ENCODE measurements at places on chromosomes 1 and 21.

- H3K4me3 ChIP-seq, result no peak overlapping the region
- no peak overlapping the region for H3K27ac ChIP-seq
- H3K4me1 ChIP-seq, result no peaks in the 10 kb centered on the region
- no peak for DNase-seq
- H3K36me3 ChIP-seq, result no peaks in the 10 kb centered on the region
- no peaks in the 10 kb centered on the region for H3K27me3 ChIP-seq
These were observed 9.7 kb upstream of the PEF1 start for GRCh38 chr1:31654474-31654776.

DNA sequence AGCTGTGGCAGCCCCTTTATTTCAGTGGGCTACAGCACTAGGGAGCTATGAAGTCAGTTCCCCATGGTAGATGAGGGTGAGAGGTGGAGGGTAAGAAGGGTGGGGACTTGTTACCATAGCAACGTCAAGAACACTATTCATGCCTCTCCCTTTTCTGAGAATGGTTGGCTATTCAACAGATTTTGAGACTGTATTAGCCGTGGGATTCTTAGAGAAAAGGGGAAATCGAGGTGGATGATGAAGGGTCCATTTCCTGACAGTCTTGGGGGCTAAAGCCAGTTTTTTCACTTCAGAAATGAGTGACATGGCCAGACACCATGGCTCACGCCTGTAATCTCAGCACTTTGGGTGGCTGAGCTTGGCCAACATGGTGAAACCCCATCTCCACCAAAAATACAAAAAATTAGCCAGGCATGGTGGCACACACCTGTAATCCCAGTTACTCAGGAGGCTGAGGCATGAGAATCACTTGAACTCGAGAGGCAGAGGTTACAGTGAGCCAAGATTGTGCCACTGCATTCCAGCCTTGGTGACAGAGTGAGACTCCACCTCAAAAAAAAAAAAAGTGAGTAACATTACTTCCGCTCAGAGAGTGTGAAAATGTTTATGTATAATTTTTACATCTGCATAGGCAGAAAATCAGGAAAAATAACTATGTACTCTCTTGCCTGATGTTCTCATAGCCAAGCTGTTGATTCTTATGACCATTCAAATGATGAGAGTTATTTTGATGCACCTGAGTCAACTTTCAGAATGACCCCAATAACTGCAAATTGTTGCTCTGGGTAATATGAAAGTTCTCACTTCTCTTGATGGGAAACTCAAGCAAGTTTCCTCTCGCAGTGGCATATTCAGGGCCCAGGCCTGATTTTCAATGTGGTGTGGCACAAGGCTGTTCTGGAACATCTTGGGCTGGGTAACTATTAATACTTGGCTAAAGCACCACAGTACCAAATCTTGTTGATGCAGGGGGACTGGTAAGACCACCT, 23.2 kb upstream of the RGSL1 start:
- no peak overlapping the region for H3K27ac ChIP-seq
- H3K36me3 ChIP-seq, result no peaks in the 10 kb centered on the region
- no peak overlapping the region for H3K4me3 ChIP-seq
- no peak for DNase-seq

DNA sequence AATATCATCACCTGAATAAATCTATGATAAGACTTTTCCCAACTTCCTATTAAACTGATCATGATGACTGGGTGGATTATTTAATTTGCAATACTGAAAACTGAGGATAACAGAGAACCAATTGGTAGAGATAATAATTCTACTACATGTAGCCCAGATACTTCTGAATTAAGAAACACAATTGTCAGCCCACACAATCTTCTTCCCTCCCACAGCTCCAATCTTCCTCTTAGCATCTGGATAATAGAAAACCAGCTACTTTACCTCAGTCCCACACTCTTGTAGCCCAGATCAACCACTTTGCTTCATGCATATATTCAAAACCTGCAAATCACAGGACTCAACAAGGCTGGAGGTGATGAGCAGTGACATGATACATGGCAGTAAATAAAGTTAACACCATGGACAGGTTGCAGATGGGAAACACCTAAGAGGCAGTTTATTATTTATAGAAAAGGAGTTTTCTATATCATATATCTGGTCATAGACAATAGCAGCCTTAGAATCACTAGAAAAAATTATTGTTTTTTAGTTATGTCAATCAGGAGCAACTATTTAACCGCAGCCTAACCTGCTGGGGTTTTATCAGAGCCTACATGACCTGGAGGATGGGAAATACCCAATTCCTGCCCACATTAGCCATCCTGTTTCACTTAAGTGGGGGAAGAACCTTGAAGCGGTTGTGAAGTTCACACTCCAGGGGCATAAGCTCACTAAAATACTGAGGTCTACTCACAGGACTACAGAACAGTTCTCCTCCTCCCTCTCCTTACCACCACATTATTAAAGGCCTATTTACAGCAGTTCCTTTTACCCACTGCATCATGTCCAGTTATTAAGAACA, 16.7 kb downstream of the FRRS1 start:
- DNase-seq, result peak; percentile 15
- peak overlapping the region; percentile 0 for H3K27ac ChIP-seq
- H3K4me3 ChIP-seq, result no peak overlapping the region
- H3K36me3 ChIP-seq, result no peaks in the 10 kb centered on the region
- peaks cover 21% of the 10 kb centered on the region for H3K4me1 ChIP-seq

DNA sequence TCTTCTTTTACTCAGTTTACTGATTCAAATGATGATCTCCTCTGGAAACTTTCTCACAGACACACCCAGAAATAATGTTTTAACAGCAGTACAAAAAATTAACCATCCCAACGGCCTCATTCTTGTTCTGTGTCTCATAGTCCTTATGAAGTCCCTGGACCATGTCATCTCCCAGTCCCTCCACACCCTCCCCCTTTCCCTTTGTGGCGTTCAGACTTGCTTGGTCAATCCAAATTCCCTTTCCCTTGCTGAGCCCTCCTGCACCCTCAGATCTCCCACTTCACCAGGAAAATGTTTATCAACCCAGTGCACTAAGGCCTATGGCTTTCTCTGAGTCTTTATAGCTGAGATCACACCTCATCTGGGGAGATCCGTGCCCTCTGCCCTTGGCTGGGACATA, 85.9 kb downstream of the CENPF start:
- peaks cover 3% of the 10 kb centered on the region for H3K27me3 ChIP-seq
- DNase-seq, result no peak
- H3K27ac ChIP-seq, result no peak overlapping the region
- no peaks in the 10 kb centered on the region for H3K4me1 ChIP-seq
- H3K36me3 ChIP-seq, result no peaks in the 10 kb centered on the region

DNA sequence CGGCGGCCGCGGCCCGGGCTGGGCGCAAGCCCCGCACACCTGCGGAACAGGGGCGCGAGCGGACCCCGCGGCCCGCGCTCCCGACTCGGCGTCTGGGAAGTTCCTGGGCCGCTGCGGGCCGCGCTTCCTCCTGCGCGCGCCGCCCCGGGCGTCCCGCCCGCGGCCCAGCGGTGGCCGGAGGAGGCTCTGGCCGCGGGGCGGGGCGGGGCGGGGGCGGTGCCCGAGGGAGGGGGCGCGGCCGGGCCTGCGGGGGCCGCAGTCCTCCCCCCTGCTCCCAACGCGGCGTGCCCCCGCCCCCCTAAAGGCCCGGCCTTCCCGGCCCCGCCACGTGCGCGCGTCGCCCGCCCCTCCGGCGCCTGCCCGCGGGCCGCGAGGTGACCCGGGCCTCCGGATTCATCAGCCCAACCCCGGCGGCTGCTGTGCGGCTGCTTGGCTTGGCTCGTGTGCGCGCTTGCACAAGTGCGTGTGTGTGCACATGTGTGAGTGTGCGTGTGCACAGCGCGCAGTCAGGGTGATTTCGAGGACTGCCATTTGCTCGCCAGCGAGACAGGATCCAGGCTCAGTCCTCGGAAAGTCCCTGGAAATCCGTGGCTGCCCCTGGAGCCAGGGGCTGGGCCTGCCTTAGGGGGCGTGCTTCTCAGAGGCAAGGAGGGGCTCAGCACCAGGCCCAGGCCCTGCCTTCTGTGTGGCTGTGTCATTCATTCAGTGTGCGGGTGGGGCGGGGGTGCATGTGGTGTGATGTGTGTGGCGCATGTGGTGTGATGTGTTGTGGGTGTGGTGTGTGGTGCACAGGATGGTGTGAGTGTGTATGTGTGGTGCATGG, at the start of gene C2CD2:
Gene C2CD2, minus strand, starts transcription at position 188 of the 823 bp plus-strand sequence. CDS start 370 bp downstream, outside the sequence.
- peaks cover 17% of the 10 kb centered on the region for H3K4me1 ChIP-seq
- peak within 1 kb of the TSS; percentile 38 for H3K4me3 ChIP-seq
- H3K27ac ChIP-seq, result peak within 1 kb of the TSS; percentile 53
- H3K27me3 ChIP-seq, result peaks cover 16% of the 10 kb centered on the region
- H3K36me3 ChIP-seq, result no peaks in the 10 kb centered on the region

DNA sequence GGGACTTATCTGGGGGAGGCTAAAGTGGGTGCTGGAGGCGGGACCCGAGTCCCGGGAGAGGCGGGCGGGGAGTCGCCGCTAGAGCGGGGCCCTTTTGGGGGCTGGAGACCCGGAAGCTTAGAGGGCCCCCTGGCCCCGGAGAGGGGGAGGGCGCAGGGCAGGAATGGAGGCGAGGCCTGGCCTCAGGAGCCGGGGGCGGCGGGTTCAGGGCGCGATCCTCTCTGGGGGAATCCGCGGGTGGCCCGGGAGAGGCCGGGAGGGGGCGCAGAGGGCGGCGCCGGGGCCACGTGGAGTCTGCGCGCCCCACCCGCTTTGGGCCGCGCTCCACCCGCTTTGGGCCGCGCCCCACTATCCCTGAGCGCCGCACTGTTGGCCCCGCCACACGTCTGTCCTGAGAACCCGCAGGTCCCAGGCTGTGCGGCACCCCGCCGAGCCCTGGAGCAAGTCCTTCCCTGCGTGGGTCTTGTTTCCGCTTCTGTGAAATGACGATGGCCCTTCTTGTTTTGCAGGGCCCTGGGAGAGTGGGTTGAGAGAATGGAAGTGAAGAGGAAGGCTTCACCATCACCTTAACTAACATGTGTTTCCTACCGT, 84.4 kb downstream of the NKAIN1 start:
- no peaks in the 10 kb centered on the region for H3K27me3 ChIP-seq
- peak overlapping the region; percentile 88 for H3K4me3 ChIP-seq
- peak; percentile 79 for DNase-seq
- H3K27ac ChIP-seq, result peak overlapping the region; percentile 87
- H3K36me3 ChIP-seq, result no peaks in the 10 kb centered on the region

- no peaks in the 10 kb centered on the region for H3K27me3 ChIP-seq
- no peak overlapping the region for H3K4me3 ChIP-seq
- DNase-seq, result no peak
- no peak overlapping the region for H3K27ac ChIP-seq
These were observed 18.5 kb upstream of the LRRC53 start for GRCh38 chr1:74530892-74531291.

GRCh38 chr1:208781391-208782045, 537.3 kb upstream of the PLXNA2 start:
- H3K4me3 ChIP-seq, result no peak overlapping the region
- DNase-seq, result no peak
- H3K4me1 ChIP-seq, result no peaks in the 10 kb centered on the region
- H3K27me3 ChIP-seq, result peaks cover 4% of the 10 kb centered on the region
- no peaks in the 10 kb centered on the region for H3K36me3 ChIP-seq
- no peak overlapping the region for H3K27ac ChIP-seq

DNA sequence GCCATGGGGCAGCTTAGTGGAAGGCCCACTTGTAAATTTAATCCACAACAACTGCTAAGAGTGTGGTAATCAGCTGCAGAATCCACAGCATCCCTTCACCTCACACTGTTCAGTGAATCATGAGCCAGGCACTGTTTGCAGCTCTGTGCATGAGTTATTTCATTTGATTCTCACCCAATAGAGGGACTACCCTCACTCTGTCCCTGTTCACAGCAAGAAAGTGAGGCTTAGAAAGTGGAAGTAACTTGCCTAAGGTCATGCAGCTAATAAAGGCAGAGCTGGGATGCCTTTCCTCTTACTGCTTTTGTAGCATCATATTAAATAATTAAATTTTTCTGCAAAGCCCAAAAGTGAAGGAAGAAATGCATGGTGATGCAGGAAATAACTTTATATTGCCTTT, 346.5 kb upstream of the PLD5 start:
- H3K27me3 ChIP-seq, result peaks cover 3% of the 10 kb centered on the region
- no peak for DNase-seq
- H3K4me3 ChIP-seq, result no peak overlapping the region
- H3K4me1 ChIP-seq, result no peaks in the 10 kb centered on the region
- H3K36me3 ChIP-seq, result no peaks in the 10 kb centered on the region

- H3K4me3 ChIP-seq, result no peak overlapping the region
- H3K27ac ChIP-seq, result no peak overlapping the region
- no peaks in the 10 kb centered on the region for H3K36me3 ChIP-seq
- DNase-seq, result no peak
- H3K27me3 ChIP-seq, result peaks cover 5% of the 10 kb centered on the region
These were observed 17.1 kb upstream of the ADGRB2 start for GRCh38 chr1:31781138-31781755.

GRCh38 chr1:150194381-150195031, 41.4 kb downstream of the ANP32E start:
- no peaks in the 10 kb centered on the region for H3K36me3 ChIP-seq
- H3K27ac ChIP-seq, result no peak overlapping the region
- H3K4me3 ChIP-seq, result no peak overlapping the region

DNA sequence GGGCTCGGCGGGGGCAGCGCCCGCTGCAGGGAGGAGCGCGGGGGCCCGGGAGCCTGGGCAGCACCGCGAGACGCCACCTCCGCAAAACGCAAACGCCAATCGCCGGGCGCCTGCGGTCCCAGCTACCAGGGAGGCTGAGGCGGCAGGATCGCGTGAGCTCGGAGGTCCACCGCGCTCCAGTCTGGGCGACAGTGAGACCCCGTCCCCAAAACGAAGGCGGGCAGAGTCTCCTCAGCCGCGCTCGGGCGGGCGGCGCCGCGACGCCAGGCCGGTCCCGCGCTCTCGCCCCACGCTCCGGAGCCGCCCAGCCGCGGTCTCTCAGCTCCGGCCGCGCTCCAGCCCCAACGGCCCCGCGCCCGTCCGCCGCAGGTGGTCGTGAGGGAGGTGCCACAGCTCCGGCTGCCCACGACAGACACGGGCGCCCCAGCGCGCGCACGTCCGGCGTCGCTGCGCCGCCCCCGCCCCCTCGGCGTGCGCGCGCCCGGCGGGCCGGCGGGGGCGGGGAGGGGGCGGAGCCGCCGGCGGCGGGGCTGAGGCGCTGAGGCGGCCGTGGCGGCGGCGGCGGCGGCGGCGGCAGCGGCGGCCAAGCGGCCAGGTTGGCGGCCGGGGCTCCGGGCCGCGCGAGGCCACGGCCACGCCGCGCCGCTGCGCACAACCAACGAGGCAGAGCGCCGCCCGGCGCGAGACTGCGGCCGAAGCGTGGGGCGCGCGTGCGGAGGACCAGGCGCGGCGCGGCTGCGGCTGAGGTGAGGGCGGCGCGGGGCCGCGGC, at the start of gene ADARB1:
Gene ADARB1, plus strand, starts transcription at position 533 of the 770 bp plus-strand sequence. CDS start 97,077 bp downstream, outside the sequence.
- peak within 1 kb of the TSS; percentile 88 for H3K4me3 ChIP-seq
- DNase-seq, result peak; percentile 75
- peaks cover 2% of the 10 kb centered on the region for H3K36me3 ChIP-seq
- H3K27ac ChIP-seq, result peak within 1 kb of the TSS; percentile 91
- no peaks in the 10 kb centered on the region for H3K27me3 ChIP-seq

All from activated CD4-positive, alpha-beta T cell treated with anti-CD3 and anti-CD28 coated beads for 36 hours (primary cell).